Kidney epithelial cell (primary cell): ENCODE measurements at places on chromosomes 12 and 14. TPM values are rescaled to one million over a fixed set of nuclear protein-coding genes. Genes with fewer than 3 reads are reported as not detected.

The CCDC38 gene
- 0.07 TPM in 1 of 2 replicates, not detected in the other for total RNA-seq

The KICS2 gene
- 5.2 and 11.4 TPM in 2 replicates for total RNA-seq

The GAS2L3 gene
- 2.5 and 7.3 TPM in 2 replicates for total RNA-seq

- no peak for DNase-seq
Measured at GRCh38 chr12:45204757-45205156, 11.1 kb upstream of the ANO6 start.

DNA sequence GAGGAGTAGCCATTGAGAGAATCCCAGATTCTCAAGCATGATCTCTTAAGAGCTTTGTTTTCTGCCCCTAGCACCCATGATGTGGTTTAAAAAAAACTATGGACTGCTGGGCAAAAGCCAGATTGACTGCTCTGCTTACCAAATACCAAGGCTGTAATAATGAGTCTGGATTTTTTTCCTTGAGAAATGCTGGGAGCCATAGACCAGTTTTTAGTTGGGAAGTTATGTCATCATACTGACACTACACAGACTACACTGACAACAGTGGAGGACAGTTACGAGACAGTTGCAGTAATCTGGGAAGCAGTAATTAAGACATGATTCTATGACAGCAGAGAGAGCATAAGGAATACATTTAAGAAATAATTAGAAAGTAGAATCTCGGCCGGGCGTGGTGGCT, 35.8 kb downstream of the SPATA7 start:
- no peak for DNase-seq

DNA sequence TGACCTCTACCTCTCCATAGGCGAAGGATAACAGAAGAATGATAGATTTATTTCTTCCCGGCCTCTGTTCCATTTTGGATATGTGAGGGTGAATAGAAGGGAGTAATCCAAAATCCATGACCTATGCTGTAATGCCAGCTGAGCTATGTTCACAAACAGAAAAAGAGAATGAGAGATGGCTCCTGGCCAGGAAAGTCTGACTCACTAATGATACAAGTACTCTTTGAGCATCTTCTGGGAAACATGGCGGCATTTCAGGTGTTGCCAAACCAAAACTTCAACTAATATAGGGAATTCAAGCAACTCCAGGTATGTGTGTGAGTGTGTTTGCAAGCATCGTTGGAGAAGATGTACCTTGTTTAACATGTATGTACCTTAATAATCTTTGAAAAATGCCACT, 55.1 kb downstream of the MED13L start:
- peak; percentile 66 for DNase-seq

DNA sequence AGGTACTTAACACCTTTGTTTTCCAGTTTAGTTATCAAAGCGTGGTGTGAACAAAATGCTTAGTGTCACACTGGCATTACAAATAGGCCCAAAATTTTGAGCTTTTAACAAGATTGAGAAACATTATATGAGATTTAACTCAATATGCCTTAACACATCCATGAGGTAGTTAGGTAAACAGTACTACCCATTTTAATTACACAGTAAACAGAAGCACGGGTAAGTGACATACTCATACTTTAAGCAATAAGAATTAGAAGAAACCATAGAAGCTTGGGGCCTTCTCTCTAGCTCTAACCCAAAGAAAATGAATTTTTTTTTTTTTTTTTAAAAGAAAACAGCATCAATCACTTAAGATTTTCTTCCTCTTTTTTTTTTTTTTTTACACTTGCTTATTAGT, 15.5 kb upstream of the PHLDA1 start:
- DNase-seq, result no peak

GRCh38 chr12:1540690-1541089, 53.7 kb downstream of the FBXL14 start:
- DNase-seq, result no peak

DNA sequence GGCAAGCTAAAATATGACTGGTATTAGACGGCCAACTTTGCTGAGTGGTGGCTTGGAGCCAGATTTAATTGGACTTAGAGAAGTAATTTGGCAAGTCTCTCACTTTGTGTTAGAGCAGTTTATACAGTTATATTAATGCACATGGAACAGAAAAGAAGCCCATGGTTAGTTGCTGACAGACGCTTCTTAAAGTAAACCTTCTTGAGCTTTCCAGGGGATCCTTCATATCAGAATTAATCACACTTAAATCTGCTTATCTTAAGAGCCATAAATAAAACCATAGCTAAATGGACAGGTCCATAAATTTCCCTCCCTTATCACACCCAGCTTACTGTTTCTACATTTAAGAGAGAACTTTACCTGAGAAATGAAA, 9.6 kb downstream of the GSG1 start:
- DNase-seq, result no peak
